ENCODE measurements at places on chromosomes 1 and 21. TPM values are rescaled to one million over a fixed set of nuclear protein-coding genes. Genes with fewer than 3 reads are reported as not detected.

The BTBD8 gene
- total RNA-seq: 3.0 TPM

The NHLH1 gene
- under 0.01 TPM for total RNA-seq

The SLC35F3 gene
- total RNA-seq: 1.1 TPM

The MAP3K7CL gene
- total RNA-seq: 8.1 TPM

The FCRL4 gene
- total RNA-seq: not detected

The RCSD1 gene
- total RNA-seq: not detected

The UBL4B gene
- total RNA-seq: not detected

The F13B gene
- not detected for total RNA-seq

The GBP2 gene
- 3.5 TPM for total RNA-seq

The GPR25 gene
- total RNA-seq: 0.33 TPM

The TMEM61 gene
- not detected for total RNA-seq

The PRKCZ gene
- total RNA-seq: 36.4 TPM

The LCK gene
- total RNA-seq: 0.25 TPM

The CEPT1 gene
- total RNA-seq: 18.7 TPM

The NR1I3 gene
- not detected for total RNA-seq

The TAL1 gene
- 1.5 TPM for total RNA-seq

The NEGR1 gene
- total RNA-seq: 7.5 TPM

The LCE3D gene
- total RNA-seq: not detected

The NUP210L gene
- not detected for total RNA-seq

The HSPB7 gene
- not detected for total RNA-seq

The TOMM20 gene
- total RNA-seq: 85.9 TPM

The TMEM52 gene
- total RNA-seq: 3.1 TPM

The CFAP107 gene
- not detected for total RNA-seq

The VHLL gene
- total RNA-seq: not detected

The ADAMTSL4 gene
- total RNA-seq: 0.98 TPM

All from mesangial cell (primary cell).